ENCODE measurements at places on chromosomes 2 and 18.
A peak's percentile ranks its signal among the peaks of the same experiment; 100 is the strongest.

GRCh38 chr18:41974796-41975201, 19.8 kb downstream of the PIK3C3 start:
- no peak for DNase-seq

GRCh38 chr2:99960790-99961189, 181.6 kb downstream of the AFF3 start:
- DNase-seq = no peak

GRCh38 chr18:61025596-61025995, 307.6 kb upstream of the CDH20 start:
- no peak for DNase-seq

DNA sequence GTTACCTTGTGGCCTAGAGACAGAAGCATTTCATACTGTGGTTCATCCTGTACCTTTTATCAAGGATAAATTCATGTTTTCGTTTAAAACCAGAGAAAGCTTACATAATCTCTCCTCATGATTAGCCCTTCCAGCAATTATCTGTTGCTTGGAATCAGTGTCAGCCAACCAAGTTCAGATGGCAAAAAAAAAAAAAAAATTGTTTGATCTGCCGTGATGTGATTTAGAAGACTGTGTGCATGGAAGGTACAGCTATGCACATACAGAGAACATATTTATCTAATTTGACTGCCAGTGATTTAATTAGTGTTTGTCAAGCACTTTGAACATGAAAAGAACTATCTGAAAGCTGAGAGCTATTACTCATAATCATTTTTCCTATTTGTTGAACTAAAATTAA, 180.9 kb downstream of the ZEB2 start:
- DNase-seq = no peak

DNA sequence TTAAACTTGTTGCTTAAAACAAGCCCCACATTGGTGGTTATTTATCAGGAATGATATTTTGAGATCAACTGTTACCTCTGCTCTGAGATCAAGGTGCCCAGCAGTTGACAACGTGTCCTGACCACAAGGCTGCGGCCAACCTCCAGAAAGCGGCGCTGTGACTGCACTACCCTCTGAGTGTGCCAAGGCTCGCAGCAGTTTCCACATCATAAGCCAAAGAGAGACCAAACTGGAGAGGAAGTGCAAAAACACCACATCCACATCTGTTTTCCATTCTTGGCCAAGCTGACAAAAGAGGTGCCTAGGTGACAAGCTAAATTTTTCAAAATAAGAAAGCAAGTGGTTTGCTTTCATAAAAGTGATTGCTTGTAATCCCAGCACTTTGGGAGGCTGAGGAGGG, 410.8 kb upstream of the POU3F3 start:
- DNase-seq = no peak

DNA sequence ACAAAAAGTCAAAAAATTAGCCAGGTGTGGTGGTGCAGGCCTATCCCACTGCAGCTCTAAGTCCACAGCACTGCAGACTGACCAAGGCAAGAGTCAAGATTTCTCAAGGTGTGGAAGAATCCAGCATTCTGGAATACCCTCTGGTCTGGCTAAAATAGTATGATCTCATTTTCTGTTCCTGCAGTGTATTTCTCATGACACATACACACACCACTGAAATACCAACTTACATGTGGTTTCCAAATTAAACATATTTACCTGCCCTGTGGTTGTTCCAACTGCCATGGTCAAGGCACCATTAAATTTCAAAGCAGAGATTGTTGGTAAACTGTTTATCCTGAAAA, 30.9 kb downstream of the NOL10 start:
- DNase-seq = no peak

GRCh38 chr2:62441421-62441820, 64.6 kb downstream of the TMEM17 start:
- DNase-seq = no peak

DNA sequence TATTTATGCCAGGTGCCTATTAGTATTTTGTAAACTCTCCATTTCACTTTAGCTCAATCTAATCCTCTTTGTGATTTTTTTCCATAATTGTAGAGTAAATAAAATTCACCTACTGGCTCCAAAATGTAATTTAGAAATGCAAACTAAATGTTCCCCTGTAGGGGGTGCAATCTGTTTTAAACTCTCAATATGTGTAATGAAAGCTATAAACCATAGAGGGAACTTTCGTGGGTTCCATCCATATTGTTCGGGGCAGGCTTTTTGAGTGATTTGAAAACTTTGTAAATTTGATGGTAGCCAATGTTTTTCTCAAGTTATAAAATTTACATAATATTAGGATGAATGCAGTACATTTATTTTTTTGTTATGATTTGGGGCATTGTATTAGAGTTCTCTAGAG, 49.4 kb downstream of the TSPYL6 start:
- DNase-seq = no peak

GRCh38 chr2:75288760-75289159, 89.4 kb upstream of the TACR1 start:
- no peak for DNase-seq

- DNase-seq = no peak
These were observed 6.0 kb upstream of the NEDD4L start for GRCh38 chr18:58038063-58038462.

DNA sequence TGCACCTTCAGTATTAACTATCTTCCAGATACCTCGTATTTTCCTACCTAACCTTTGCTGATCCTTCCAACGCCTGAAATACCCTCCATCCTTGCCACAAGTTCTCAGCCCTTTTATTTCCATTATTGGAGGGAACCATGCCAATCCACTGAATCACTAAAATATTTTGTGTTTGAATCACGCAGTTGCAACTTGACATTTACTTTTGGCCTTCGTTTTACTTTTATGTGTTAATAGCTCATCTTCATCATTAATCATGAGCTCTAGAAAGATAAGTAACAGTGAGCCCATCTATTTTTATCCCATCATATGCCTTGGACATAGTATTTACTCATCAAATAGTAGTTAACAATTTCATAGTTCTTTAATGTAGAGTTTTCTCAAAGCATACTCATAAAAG, 463.2 kb downstream of the THSD7B start:
- no peak for DNase-seq

GRCh38 chr2:240956171-240956934, 42.1 kb upstream of the SNED1 start:
- DNase-seq = no peak

GRCh38 chr2:45834372-45834771, 182.9 kb downstream of the PRKCE start:
- no peak for DNase-seq

DNA sequence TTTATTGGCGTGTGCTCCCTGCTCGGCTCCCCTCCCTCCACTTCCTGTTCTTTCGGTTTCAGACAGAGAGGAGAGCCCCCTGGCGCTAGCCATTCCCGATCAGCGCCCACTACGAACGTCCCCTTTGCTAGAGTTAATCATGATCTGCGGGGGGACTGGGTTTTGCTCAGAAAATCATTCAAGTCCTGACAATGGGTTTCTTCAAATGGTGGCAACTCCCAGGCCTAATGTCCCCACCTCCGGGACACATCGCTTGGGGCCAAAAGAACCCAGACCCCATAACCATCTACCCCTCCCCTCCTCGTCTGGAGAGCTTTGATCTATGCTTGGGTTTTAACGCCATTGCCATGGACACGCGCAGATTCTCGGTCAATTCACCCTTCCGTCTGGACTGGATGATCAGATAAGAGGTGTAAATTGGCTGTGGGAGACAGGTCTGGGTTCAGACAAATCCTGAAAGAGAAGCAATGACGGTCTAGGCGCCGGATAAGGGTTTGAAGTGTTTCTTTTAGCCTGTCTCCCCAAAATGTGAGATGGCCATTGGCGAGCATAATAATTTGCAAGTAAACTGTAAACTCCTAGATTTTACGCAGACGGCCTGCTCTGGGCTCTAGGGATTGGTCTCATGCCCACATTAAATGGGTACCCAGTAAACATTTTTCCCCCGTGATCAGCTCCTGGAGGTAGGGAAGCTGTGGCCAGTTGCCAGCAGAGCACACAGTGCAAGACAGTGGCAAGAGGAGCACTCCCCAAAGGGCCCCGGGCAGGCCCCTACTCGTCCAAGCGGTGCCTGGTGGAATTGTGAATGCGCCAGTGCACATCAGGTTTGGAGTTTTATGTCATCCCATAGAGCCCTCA, 4.7 kb downstream of the NRP2 start:
- DNase-seq = no peak

DNA sequence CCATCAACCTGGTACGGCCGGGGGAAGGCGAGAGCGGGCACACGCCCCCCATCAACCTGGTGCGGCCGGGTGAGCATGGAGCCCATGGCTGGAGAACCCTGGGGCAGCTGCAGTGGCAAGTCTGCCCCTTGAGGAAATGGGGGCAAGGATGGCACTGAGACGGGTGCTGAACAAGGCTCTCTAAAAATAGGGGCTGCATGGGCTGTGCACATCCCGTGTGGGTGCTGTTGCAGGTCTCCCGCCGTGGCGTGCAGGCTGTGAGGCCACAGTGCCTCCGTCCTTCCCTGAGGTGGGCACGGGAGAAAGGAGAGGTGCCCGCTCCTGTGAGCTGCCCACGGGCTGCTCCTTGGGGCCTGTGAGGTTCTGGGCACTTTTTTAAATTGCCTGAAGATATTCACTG, 99.2 kb downstream of the NFATC1 start:
- DNase-seq = no peak

- DNase-seq = no peak
These were observed 20.9 kb downstream of the PKDCC start for GRCh38 chr2:42068571-42069178.

GRCh38 chr2:166239548-166239947, 111.7 kb upstream of the SCN1A start:
- DNase-seq = no peak

DNA sequence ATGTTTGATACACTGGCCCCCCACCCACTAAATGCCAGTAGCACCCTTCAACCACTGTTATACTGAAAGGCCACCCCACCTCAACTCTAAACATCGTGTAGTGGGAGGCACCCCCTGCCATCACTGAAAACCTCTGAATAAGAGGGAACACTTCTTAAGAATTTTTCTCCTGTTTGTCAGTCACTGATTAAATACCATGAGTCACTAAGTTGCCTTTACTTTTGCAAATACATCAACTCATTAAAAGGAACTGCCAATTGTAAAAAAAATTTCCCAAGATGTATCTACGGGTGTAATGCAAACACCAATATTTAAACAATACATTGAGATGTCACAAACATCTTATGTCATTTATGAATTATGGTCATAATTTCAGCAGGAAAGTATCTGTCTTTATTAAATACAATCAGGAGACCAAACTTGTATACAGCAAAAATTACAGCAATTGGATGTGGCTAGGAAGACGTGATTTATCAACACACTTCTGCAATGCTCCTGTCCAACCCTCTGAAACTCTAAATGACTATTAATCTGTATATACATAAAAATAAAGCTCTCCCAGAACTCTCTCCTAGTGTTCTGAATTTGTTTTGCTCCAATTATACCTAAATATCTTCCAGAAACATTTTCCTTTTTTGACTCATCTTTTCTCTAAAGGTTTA, 144.1 kb upstream of the STK17B start:
- no peak for DNase-seq

GRCh38 chr2:235623111-235623510, 129.3 kb downstream of the AGAP1 start:
- no peak for DNase-seq

DNA sequence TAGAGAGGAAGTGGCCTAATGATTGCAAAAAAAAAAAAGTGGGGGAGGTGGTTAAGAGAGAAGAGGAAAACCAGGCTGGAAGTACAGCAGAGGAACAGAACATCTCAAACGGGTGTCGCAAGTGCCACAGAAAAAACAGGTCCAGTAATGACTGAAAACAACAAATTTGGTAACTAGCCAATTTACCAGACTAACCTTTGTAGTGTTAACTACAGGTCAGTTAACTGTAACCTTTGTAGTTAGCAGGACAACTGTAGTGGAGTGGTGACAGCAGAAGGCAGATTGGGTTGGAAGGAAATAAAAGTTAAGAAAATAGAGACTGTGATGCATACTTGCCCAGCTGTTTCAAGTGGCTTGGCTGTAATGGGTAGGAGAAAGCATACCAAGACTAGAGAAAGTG, 91.4 kb upstream of the CHST9 start:
- DNase-seq = no peak

DNA sequence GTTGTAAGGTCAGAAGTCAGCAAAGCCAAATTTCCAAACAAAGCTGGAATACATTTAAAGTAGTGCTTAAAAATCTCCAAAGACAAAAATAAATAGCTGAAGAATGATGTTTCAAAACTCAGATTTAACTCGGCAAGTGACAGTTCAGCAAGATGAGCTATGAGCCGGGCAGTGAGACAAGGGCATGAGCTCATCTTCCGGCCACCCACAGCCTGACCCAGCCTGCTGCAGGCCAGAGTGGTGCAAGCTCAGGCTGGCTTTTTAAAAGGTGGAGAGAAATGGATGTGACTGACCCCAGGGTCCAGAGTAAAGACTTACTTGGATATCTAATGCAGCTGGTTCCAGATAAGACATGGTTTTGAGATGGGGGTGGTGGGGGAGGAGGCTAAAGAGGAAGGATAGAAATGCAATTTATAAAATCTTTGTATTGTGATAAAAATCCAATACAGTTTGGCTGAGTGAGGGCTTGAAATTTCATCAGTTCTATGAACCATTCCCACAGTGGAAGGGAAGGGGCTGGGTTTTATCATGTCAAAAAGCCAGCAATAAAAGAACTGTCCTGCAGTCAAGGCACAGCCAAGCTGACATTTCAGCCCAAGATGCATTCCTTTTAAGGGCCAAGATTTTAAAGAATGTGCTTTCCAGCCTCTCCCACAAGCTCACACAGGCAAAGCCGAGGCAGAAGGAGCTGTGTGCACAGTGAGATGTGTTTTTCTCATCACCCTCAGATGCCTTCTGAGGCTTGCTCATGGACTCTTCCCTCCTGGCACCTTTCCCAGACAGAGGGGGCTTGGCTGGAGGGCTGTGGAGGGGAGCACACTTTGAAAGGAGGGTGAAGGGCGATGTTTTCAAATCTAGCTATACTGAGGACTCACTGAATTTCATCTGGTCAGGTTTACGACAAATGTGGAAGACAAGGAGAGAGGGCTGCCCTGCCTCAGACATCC, 97.9 kb upstream of the KLHL29 start:
- peak; percentile 43 for DNase-seq

GRCh38 chr2:96259497-96259921, 6.3 kb downstream of the TMEM127 start:
- no peak for DNase-seq

GRCh38 chr18:9575558-9575957, 38.8 kb downstream of the PPP4R1 start:
- peak; percentile 88 for DNase-seq

DNA sequence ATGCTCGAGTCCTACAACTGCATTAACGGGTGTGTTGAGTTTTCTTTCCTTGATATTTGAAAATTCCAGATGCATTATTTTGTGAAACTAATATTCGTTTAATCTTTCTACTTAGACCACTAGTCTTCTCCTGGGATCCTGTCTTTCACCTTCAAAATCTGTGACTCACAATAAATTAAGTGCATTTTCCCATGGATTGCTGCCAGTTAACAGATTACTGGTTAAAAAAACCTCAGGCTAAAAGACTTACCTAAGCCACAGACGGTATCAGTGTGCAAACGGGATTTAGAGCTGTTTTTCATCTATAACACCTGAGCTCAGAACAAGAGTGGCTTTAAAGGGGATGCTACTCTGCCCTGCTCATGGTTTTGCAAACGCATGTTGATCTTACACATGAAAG, 10.2 kb downstream of the FECH start:
- no peak for DNase-seq
